Activated CD4-positive, CD25-positive, alpha-beta regulatory T cell (primary cell): ENCODE measurements at places on chromosomes 13 and 19.

GRCh38 chr13:111900390-111901131, 166.4 kb upstream of the SOX1 start:
- no peak for DNase-seq

DNA sequence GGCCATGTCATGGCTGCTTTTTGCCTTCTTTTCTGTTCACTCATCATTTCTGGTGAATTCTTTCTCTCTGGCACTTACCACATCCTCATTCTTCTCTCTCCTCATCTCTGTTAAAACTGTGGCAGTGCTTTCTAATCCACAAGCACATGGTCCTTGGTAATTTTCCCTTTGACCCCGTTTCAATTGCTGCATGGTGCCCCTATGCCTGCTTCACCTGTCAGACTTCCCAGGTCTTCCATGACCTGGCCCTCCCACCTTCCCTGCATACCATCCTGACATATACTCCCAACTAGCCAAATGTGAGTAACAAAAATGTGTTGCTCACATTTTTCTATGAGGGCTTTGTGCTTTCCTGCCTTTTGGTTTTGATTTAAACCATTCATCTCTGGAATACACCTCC, 286.5 kb downstream of the MTUS2 start:
- DNase-seq, result no peak

- DNase-seq, result no peak
Observed at GRCh38 chr13:38844581-38844980, 146.1 kb downstream of the STOML3 start.

DNA sequence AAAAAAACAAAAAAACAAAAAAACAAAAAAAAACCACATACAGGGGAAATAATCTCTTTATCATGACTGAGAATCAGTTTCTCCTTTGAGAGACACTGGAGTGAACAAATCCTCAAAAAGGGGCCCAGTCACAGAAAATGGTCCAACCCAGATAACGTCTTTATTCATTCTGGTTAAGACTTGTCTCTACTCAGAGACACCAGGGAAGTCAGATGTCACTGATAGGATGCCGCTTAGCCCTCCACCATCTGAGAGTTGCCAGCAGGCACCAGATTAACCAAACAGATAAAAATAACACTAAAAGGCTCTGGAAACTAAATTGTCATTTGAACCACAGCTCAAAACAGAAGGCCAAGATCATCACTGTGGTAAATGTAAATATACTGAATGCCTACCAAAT, 1163.4 kb upstream of the ATXN8OS start:
- DNase-seq, result no peak

GRCh38 chr13:99971576-99972189, at the start of gene ZIC5:
Gene ZIC5 (minus strand): TSS chr13:99971767. CDS start chr13:99971603, 164 bp downstream.
- DNase-seq, result no peak

DNA sequence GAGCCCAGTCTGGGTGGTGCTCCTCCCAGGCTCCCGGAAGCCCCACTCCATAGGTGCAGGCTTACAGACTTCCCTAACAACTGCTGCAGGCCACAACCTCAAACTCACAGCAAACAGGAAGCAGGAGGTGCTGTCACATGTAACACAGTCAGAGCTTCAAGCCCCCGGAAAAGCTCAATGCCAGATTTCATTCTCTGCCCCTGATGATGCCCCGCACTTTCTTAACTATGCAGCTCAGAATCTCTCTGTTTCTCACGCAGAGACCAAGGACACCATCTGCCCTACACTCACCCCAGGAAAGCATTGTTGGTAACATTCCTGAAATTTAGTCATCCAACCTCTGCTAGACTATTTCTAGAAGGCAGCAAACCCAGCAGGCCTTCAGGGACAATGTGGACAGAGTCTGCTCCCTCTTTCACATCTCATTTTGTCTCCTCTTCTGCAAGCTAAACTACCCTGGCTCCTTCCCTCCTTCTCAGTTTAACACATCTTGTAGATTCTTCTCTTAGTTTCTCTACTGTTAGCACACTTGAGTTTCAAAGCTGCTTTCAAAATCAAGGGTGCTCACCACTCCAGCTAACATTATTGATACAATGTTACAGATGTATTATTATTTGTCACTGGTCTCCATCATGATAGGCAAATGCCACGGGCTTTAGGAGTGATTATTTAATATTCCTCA, 162.5 kb downstream of the KCTD12 start:
- DNase-seq, result no peak

- no peak for DNase-seq
Observed at GRCh38 chr13:113577881-113578435, 6.6 kb upstream of the TFDP1 start.

DNA sequence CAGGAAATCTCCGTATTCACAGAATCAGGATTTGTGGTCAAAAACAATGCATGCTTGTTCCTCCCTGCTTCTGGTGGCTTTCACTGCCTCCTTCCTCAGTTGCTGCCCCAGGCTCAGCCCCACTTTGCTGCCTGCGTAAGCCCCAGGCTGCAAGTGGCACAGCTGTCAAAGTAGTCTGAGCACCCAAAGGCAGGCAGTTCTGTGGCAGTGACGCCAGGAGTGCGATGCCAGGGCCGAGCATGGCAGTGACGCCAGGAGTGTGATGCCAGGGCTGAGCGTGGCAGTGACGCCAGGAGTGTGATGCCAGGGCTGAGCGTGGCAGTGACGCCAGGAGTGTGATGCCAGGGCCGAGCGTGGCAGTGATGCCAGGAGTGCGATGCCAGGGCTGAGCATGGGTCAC, 77.3 kb upstream of the GPR183 start:
- no peak for DNase-seq

GRCh38 chr19:41990615-41991014, 3.4 kb downstream of the ATP1A3 start:
- no peak for DNase-seq

- no peak for DNase-seq
Observed at GRCh38 chr19:50796128-50796633, 6.0 kb downstream of the ACP4 start.
